ENCODE measurements at places on chromosomes 3 and 15. TPM values are rescaled to one million over a fixed set of nuclear protein-coding genes. Genes with fewer than 3 reads are reported as not detected.

- no peak for DNase-seq
Measured at GRCh38 chr15:31328428-31328968, 1.9 kb downstream of the KLF13 start.

- DNase-seq: no peak
Measured at GRCh38 chr3:117734496-117734895, 1024.9 kb downstream of the TUSC7 start.

DNA sequence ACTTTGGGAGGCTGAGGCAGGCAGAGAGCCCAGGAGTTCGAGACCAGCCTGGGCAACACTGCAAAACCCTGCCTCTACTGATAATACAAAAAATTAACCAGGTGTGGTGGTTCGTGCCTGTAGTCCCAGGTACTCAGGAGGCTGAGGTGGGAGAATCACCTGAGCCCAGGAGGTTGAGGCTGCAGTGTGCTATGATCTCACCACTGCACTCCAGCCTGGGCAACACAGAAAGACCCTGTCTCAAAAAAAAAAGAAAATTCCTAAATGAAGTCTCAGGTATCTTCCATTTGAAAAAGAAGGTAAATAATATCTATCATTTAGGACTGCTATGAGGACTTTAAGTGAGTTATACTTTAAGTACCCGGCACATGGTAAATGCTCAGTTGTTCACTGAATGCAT, 2.9 kb downstream of the SMARCC1 start:
- no peak for DNase-seq

GRCh38 chr3:127915115-127915936, at the start of gene KBTBD12:
TSS of gene KBTBD12 (plus strand) at chr3:127915232. CDS start at chr3:127923062, 7,830 bp downstream.
- DNase-seq: no peak

- no peak for DNase-seq
Measured at GRCh38 chr15:77139312-77139711, 68.4 kb upstream of the TSPAN3 start.

DNA sequence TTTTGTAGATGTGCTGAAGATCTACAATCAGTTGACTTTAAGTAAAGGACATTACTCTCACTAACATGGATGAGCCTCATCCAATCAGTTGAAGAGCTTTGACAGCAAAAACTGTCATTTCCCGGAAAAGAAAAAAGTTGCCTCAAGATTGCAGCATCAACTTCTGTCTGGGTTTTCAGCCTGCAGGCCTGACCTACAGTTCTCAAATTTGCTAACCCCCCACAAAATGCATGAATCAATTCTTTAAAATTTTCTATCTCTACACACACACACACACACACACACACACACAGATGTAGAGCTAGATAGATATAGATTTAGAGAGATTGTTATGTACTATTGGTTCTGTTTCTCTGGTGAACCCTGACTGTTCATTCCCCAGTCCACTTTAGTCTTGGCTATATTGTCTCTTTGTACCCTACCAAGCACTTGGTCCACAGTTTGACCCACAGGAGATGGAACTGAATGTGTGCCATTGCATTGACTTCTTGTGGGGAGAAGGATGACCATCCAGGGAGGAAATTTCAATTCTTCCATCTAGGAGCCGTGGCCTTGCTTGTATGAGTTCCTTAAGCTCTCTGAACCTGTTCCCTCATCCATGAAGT, 228.3 kb downstream of the CLSTN2 start:
- no peak for DNase-seq

- DNase-seq: no peak
Measured at GRCh38 chr15:48315041-48315440, 16.2 kb upstream of the DUT start.

The ROPN1 gene
- not detected for total RNA-seq

The CYP8B1 gene
- total RNA-seq: not detected

The HYAL1 gene
- 2.5 TPM for total RNA-seq

The ATG7 gene
- total RNA-seq: 63.2 TPM

Data from urinary bladder (tissue), 4 donors.